Activated T-cell treated with anti-CD3 and anti-CD28 coated beads, Interleukin-2, amount 50 U/mL, for 48 hours (primary cell): ENCODE measurements at places on chromosomes 7 and 10.

- no peak for DNase-seq
Observed at GRCh38 chr7:149292462-149292823, 30.4 kb downstream of the ZNF783 start.

DNA sequence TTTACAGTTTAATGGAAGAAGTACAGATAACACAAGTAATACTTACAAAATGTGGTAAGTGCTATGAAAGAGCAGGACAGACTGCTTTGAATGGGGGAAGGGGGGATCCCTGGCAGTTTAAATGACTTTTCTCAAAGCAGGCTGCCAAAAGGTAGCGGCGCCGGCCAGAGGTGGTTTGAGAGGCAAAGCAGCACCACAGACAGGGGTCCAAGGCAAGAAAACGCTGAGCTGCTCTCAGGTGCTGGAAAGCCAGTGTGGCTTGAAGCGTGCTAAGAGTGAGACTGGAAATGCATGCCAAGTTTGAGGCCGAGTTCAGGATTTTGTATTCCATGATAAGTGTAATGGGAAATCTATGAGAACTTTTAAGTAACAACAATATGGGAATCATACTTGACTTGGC, 437.7 kb downstream of the AUTS2 start:
- no peak for DNase-seq

- DNase-seq, result no peak
Observed at GRCh38 chr7:132059141-132059540, 502.7 kb upstream of the PODXL start.

- no peak for DNase-seq
Observed at GRCh38 chr7:69115788-69116187, 482.5 kb upstream of the AUTS2 start.

- no peak for DNase-seq
Observed at GRCh38 chr10:124007102-124007772, 86.2 kb downstream of the CHST15 start.

- no peak for DNase-seq
Observed at GRCh38 chr10:57333880-57334279, 933.8 kb downstream of the IPMK start.

- DNase-seq, result no peak
Observed at GRCh38 chr7:67788669-67789068, 792.0 kb downstream of the TYW1 start.

DNA sequence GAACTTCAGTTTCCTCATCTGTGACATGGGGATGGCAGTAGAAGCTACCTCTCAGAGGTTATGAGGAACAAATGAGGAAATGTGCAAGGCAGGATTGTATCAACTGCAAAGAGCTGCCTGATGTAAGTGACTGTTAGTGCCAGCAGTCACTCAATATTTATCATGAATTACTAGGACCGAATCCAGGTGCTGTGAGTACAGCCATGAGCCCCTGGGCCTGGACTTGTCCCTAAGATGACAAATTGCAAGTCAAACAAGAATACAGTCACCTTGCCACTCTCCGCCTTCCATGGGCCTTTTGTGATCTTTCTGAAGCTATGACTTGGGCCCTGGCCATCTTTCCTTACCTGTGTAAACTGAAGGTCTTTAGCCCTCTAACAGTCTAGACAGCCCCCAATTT, 27.7 kb upstream of the TLX1 start:
- DNase-seq, result no peak

GRCh38 chr10:101089520-101090299, 27.9 kb downstream of the KAZALD1 start:
- DNase-seq, result no peak

DNA sequence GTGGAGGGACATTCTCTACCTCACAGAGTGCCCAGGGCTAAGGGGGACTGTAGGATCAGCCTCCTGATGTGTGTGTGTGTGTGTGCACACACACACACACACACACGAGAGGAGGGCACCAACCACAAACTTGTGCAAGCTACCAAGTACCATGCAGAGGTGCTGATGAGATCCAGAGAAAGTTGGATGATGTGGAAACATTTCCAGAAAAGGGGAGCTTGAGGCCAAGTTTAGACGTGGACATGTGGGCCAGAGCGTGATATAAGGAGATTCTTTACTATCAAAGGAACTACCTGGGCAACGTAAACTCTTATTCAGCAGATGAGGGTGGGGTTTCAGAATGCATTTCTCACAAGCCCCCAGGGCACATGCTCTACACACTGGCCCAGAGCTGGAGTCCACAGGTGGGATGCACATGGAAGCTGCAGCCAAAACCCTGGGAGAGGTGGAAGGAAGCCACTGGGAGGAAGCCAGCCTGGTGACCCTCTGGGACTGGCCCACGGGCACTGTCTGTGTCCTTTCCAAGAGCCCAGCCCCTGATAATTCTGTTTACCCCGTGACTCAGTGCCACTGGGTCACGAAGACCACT, 53.5 kb downstream of the DLG5 start:
- no peak for DNase-seq

DNA sequence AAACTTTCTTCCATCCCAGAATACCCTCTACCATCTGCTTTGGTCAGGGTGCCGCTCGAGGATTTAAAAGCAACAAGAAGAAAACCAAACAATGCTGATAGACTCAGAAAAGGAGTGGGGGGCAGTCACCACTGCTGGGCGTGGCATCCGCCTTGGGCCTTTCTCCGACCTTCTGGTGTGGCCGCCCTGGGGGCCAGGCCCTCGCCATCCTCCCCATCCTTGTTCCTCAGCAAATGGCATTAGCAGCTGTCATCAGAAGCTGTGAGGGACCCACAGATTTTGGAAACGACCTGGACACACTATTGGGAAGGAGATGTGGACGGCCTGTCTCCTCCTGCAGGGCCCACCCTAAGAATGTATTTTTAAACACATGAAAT, 4.0 kb downstream of the ZNF511 start:
- DNase-seq, result no peak

GRCh38 chr10:84665883-84666463, 337.6 kb downstream of the CCSER2 start:
- DNase-seq, result peak; percentile 32

- no peak for DNase-seq
Observed at GRCh38 chr7:45598886-45599520, 24.8 kb downstream of the ADCY1 start.

- no peak for DNase-seq
Observed at GRCh38 chr10:89479771-89480446, 55.5 kb downstream of the SLC16A12 start.
